ENCODE measurements at places on chromosomes 2 and 18.

DNA sequence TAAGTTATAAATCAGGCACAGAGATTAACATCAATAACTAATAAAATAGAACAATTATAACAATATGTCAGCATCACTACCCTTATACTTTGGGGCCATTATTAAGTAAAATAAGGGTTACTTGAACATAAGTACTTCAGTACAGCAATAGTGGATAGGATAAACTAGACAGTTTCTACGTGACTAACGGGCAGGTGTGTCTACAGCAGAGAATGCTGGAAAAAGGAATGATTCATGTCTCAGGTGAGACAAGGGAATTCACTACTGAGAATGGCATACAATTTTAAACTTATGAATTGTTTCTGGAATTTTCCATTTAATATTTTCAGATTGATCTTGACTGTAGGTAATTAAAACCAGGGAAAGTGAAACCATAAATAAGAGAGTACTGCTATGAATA, 5.5 kb downstream of the WDR75 start:
- DNase-seq = no peak

- DNase-seq = no peak
Measured at GRCh38 chr2:182818925-182819324, 47.5 kb downstream of the FRZB start.

GRCh38 chr2:241036964-241037421, 38.6 kb downstream of the SNED1 start:
- DNase-seq = no peak

GRCh38 chr2:25305775-25306174, 36.0 kb downstream of the DNMT3A start:
- DNase-seq = no peak

DNA sequence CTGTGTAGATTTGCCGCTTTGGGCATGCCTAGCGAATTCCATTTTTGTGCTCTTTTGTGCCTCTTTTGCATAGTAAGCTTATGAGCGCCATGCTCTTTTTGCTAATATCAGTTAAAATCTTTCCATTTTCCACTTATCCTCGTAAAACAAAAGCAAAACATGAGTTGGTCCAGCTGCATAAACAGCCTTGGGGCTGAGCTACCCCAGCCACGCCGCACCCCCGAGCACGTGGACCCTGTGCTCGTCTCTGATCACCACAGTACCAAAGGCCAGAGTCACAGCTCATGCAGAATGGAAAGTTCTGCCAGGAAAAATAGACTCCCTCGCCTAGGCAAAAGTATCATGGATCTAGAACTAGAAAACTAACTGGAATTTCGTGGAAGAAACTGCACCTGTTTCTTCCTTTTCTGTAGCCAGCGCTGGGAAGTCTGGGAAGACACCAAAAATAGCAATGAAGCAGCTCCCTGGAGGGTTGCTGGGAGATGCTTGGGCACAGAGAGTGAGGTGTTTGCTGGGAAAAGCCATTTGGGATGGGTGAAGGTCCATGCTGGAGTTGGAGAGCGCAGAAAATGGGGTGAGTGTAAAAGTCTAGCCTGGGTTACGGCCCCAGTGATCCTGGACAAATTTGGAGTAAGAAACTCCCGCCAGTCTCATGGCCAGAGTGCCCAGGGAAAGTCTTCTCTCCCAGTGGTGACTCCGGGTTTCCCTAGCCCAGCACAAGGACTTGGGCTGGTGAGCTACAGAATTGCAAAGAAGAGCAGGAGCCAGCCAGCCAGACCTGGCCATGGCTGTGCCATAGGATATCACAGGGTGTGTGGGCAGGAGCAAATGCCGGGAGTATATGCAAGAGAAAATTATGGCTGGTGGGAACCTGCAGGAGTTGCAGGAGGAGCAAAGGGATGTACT, 218.4 kb downstream of the GBX2 start:
- DNase-seq = no peak

- no peak for DNase-seq
Measured at GRCh38 chr2:181046833-181047232, 66.4 kb downstream of the UBE2E3 start.

DNA sequence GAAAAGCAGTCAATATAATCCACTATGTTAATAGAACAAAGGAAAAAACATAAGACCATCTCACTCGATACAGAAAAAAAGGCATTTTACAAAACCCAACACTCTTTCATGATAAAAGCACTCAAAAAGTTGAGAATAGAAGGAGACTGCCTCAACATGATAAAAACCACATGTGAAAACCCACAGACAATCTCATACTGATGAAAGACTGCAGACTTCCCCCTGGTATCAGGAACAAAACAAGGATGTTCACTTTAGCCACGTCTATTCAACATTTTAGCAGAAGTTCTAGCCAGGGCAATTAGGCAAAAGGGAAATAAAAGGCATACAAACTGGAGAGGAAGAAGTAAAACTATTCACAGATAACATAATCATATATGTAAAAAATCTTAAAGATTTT, 285.9 kb downstream of the EIPR1 start:
- DNase-seq = no peak

DNA sequence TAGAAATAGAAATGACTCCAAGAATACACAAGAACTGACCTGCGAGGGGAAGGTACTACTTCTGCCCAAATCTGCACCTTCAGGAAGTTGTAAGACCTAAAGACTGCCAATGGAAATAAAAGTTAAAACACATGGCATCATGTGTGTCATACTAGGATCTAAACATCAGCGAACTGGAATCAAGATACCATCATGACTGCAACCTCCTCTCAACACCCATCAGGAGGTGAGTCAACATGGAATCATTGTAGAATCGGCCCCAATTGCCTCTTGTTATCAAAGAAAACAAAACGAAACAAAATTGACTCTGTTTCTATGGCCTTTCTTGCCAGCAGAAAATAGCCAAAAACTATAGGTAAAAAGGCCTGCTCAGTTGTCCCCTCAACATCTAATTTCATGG, 15.1 kb downstream of the RDH14 start:
- no peak for DNase-seq

- DNase-seq = no peak
Measured at GRCh38 chr2:10787176-10787968, 25.2 kb downstream of the PDIA6 start.
